ENCODE measurements at places on chromosomes 7 and 10.

- DNase-seq: no peak
These were observed 56.5 kb upstream of the ORC5 start for GRCh38 chr7:104264285-104264684.

DNA sequence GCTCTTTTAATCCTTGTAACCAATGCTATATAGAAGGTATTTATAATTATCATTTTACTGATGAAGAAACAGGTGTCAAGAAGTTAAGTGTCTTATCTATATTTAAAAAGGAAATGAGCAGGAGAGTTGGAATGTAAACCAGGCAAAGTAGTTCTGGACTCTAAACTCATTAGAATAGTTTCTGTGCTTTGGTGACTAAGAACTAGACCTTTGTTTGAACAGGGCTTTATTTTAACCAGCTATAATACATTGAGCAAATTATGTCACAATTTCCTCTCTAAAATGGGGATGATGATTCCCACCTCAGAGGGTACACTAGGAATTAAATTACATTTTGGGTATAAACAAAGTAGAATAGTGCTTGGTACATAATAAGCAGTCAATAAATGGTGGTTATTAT is 236.0 kb downstream of the MAGI2 start:
- no peak for DNase-seq

- peak; percentile 70 for DNase-seq
These were observed 3.9 kb downstream of the LSMEM1 start for GRCh38 chr7:112484671-112485167.

GRCh38 chr10:64733980-64734379 is 1212.8 kb downstream of the REEP3 start:
- no peak for DNase-seq

DNA sequence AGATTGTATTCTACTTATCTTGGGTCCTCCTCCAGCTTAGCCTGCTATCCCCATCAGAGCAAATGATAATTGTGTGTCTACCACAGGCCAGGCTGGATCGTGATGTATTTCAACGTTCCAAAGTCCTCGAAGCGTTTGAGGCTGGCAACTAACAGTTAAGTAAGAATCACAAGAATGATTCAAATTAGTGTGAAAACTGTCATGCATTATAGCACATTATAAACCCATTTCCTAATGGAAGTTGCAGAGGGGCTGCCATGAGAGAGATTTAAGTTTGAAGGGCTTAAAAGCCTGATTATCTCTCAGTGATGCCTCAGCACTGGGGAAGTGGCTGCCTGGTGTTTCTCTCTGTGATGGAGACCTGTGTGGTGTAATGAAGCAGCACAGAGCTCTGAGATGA is 119.1 kb downstream of the FRMD4A start:
- DNase-seq: no peak

DNA sequence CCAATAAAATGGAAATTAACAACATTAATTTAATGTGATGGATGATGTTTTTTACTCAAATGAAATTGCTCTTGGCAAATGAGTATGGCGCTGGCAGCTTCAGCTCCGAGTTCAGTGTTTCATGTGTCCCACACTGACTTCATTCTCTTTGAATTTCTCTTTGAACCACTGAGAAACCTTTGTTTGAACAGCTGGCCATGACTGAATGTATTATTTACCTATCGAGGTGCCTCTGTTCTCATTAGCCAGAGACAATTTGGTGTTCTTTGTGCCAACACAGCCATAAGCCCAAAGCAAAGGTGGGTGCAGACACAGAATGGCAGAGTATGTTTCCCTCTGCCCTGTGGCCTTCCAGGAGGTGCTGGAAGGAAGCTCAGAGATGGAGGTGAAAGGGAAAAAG is 42.1 kb downstream of the TMEM178B start:
- no peak for DNase-seq

GRCh38 chr10:95214793-95215192 is 20.8 kb downstream of the ACSM6 start:
- no peak for DNase-seq

GRCh38 chr7:128091106-128091505 is 59.9 kb upstream of the LRRC4 start:
- no peak for DNase-seq

DNA sequence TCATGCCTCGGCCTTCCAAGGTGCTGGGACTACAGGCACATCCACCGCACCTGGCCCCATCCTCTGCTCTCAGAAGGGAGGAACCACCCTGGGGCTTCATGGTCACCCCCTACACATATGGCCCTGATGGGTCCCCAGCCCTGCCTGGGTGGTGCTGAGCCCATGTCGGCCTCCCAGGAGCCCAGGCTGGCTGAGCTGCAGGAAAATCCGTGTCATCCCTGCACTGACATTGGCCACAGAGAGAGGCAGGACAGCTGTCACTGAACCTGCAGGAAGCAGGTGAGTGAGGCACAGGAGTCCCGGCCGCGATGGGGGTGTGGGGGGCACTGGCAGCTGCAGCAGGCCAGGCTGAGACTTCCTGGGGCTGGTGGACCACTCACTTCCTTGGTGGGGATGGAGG is 8.0 kb downstream of the GRIFIN start:
- DNase-seq: no peak
